ENCODE measurements at places on chromosomes 16 and 17.

GRCh38 chr17:29835435-29836351, 94.3 kb downstream of the SSH2 start:
- peak; percentile 26 for DNase-seq

DNA sequence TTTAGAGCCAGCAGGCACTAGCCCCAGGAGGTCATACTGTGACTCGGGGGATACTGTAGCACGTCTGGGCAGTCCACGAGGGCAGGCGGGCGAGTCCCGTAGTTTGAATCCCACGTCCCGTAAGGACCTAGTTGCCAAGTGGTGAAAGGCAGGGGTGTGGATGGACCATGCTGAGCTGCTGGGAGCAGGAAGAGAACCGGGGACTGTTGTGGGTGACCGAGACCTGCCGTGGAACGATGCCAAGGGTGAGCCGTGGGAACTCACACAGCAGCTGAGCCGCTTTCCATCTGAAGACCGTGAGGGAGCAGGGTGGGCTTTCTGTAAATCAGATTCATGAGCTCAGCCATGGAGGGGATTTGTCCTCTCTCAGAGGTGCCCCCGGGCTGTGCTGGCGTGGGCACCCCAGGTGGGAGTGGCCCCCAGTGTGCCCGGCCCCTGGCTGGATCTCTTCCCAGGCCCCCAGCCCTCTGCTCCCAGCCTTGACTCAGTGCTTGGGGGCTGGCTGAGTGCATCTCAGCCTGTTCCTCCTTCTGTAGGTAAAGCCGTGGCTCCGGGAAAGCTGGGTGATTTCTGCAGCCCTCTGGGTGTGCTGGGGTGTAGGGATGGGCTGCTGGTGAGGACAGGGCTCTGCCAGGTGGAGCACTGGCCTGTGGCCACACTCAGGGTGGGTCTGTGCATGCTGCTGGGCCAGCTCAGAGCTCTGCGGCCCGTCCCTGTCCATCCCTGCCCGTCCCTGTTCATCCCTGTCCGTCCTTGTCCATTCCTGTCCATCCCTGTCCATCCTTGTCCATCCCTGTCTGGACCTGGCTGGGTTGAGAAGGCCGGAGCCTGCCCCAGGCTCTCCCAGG, 13.6 kb downstream of the ASPSCR1 start:
- DNase-seq: no peak

GRCh38 chr17:66302761-66303626, 581 bp downstream of the PRKCA start:
- DNase-seq: peak; percentile 52

- DNase-seq: peak; percentile 15
These were observed 1.2 kb downstream of the NXN start for GRCh38 chr17:978103-979093.
